ENCODE measurements at places on chromosomes 3 and 15. TPM values are rescaled to one million over a fixed set of nuclear protein-coding genes. Genes with fewer than 3 reads are reported as not detected.

FAM162A gene
- total RNA-seq, result 13.7 TPM

HDAC11 gene
- 8.0 TPM for total RNA-seq

DOCK3 gene
- total RNA-seq, result 0.19 TPM

SIN3A gene
- total RNA-seq, result 25.1 TPM

EFCAB12 gene
- under 0.01 TPM for total RNA-seq

ALS2CL gene
- 7.8 TPM for total RNA-seq

AHSG gene
- total RNA-seq, result not detected

HDC gene
- not detected for total RNA-seq

GABRB3 gene
- 0.05 TPM for total RNA-seq

DNA sequence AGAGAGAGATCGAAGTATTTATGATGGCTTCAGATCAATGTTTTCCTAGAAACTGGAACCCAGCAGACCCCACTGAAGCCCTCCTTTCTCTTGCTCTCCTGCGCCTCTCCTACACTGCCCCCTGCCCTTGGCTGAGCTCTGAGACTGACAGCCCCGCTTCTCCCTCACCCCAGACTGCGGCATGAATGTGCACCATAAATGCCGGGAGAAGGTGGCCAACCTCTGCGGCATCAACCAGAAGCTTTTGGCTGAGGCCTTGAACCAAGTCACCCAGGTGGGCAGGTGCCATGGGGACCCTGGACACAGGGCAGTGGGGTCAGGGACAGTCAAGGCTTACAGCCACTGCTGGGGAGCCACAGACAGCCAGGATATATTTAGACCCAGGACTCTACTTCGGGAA lies 23.7 kb downstream of the PRKCD start:
- DNase-seq, result no peak

DNA sequence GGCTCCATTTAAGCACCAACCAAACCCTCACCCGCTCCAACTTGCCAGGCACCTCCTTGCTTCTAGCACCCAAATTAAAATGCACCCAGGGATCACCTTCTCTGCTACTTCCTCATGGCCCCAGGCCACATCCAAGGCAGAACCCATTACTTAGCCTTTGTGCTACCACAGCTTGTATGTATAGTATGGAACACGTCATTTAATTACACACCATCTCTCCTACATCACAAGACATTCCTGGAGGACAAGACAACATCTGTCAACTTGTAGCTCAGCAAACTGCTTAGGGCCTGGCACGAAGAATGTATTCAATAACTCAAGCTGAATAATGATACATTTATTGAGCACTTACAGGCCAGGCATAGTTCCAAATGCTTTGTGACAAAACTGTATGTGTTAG lies 23.3 kb downstream of the ZDHHC3 start:
- DNase-seq, result no peak

- no peak for DNase-seq
These were observed 34.3 kb downstream of the CRTC3 start for GRCh38 chr15:90564051-90564450.

DNA sequence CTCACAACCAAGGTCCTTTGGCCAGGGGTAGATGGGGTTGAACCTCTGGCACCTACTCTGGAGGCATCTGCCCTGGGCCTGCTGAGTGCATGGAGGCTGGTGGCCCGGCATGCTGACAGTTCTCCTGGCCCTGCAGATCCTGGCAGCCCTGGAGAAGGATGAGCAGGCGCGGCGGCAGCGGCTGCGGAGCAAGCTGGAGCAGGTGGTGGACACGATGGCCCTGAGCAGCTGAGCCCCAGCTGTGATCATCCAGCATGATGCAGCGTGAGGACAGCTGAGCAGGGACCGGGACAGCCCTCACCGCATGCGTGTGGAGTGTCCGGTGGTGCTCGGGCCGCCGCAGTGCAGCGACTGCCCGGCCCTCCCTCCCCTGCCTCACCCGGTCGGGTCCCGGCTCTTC lies 50.9 kb downstream of the PLXNA1 start:
- no peak for DNase-seq

- no peak for DNase-seq
These were observed 39.6 kb upstream of the FAM98B start for GRCh38 chr15:38414357-38414756.

DNA sequence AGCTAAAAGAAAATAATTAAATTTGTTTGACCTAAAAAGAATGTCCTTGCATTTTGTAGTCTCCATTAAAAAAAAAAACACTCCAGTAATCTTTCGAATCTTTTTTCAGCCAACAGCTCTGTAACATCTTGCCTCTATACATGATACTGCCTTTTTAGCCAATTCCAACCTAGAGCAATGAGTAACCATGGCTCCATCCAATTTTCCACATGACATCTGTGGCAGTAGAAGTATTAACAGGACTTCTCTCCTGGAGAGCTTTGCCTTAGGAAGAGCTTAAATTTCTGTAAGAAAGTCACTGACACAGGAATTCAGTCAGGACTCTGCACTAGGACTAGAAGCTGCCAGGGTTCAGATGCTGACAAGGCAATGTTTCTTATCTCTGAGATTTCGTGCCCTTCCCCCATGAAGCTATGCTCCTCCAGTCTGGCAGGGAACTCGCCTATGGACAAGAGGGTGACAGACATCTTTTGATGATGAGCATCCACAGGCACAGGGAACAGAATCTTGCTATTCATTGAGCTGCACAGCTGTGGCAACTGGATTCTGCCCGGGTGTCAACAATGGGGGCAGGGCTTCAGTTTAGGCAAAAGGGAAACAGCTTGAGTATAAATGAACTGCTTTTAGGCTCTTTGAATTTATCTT lies 81.8 kb downstream of the ALCAM start:
- no peak for DNase-seq

- no peak for DNase-seq
These were observed 43.5 kb downstream of the EAF1 start for GRCh38 chr3:15470849-15471248.

GRCh38 chr15:85777250-85778106 lies 17.2 kb downstream of the KLHL25 start:
- DNase-seq, result no peak

- DNase-seq, result no peak
These were observed 576.7 kb downstream of the DIPK2A start for GRCh38 chr3:144548346-144548745.

GRCh38 chr15:46091860-46092450 lies 457.1 kb downstream of the SQOR start:
- DNase-seq, result peak; percentile 39

GRCh38 chr3:141112686-141113297 lies 61.6 kb downstream of the SPSB4 start:
- no peak for DNase-seq

DNA sequence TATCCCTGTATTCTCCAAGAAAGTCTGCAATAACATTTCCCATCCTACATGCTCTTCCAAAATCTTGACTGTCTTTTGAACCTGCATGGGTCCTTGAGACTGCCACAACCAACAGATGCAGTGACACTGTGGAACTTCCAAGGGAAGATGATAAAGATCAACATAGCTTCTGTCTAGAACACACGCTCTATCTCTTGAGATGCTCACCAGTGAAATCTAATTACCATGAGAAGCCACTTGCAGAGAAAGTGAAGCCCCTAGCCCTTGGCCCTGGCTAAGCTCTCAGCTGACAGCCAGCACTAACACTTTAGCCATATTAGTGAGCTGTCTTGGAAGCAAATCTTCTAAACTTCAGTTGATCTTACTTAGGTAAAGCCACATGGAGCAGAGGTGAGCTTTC lies 36.6 kb downstream of the EOMES start:
- no peak for DNase-seq

DNA sequence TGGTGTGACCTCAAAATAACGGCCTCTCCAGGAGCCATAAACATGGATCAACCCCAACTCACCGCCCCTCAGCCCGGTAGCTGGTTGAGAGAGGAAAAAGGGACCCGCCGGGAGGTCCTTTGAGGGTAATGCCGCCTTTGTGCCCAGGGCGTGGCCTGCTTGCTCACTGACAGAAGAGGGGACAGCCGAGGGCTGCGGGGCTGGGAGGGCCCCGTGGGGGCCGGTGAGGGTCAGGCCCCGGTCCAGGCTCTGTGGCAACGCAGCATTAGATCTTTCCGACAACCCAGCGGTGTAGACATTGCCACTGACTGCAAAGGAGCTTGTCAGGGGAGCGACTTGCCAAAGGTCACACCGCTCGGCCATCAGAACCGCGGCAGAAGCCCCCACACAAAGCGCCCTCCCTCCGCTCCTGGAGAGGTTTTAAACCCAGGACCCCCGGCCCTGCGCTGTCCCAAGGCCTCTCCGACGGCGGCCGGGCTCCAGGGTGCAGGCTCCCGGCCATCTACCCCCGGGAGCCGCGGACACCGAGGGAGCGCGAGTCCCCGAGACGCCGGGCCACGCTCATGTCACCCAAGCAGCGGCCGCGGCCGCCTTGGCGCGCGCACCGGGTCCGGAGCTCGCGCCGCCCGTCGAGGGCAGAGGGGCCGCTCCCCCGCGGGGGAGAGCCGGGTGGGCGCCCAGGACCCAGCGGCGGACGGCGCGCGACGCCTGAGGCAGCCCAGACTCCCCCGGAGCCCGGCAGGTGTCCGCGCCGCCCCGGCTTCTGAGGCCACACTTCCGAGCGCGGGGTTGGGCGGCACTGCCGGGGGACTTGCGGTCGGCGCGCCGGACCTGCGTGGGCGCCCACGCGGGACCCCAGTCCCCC lies 975 bp downstream of the PCSK6 start:
- DNase-seq, result no peak

DNA sequence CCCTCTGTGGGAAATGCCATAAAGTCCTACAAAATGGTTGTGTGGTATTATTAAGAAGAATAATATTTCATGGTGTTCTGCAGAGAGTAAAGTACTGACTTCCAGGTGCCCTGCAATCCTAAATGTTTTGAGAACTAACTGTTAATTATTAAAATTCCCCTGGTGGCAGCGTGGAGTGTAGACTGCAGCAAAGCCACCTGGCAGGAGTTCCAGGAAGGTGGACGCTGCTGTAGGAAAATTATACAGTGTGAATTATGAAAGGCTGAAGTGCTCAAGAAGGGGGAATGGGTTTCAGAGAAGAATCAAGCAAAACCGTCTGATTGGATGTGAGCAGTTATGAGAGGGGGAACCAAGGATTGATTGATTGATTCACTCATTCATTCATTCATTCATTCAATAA lies 572.4 kb upstream of the PPP2R3A start:
- no peak for DNase-seq

GRCh38 chr3:11582191-11582968 lies 61.3 kb downstream of the VGLL4 start:
- DNase-seq, result no peak
